Trophoblast cell (in vitro differentiated cells and primary cell): ENCODE measurements at places on chromosomes 12 and 14.

- DNase-seq: no peak
These were observed 11.8 kb upstream of the SYNE2 start for GRCh38 chr14:63840981-63841380.

DNA sequence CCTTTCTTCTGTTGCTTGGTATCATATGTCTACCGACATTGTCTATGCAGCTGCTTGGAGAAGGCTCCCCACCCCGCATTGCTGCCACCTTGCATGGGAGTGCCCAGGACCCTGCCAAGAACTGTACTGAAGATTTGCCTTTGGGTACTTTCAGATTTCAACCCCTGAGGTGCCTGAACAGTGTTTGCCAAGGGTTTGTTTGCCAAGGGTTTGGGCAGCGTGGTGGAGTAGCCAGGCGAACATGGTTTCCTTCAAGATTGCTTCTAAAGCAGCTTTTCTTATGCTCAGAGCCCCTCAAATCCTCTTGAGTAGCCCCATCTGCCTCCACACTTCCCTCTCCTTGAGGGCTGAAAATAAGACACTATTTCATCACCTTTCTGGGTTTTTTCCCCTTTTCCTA lies 25.3 kb upstream of the CRY1 start:
- DNase-seq: no peak

GRCh38 chr14:57864659-57865058 lies 1.2 kb downstream of the SLC35F4 start:
- DNase-seq: no peak

- no peak for DNase-seq
These were observed 452.4 kb upstream of the NOVA1 start for GRCh38 chr14:27050208-27050607.

DNA sequence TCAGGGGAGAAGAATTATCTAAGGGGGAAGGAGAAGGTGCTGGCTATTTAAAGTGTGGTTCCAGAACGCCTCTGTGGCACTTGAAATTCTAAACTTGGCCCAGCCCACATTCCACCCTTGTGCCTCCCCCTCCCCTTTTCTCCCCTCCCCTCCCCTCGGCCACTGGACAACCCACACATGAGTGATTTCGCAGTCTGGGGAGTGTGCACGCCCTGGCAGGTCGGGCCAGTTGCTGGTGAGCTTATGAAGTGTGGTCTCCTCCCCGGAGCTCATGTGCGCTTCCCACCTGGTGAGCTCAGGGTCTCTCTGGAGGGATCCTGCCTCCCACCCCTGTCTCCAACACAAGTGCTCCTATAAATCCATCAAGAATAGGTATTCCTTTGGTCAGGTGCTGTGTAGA lies at the start of gene SLC6A13:
Gene SLC6A13 (minus strand): TSS at position 20 of the 400 bp plus-strand sequence. CDS start 2,784 bp downstream, outside the sequence.
- DNase-seq: no peak

GRCh38 chr14:104215706-104216334 lies 77.4 kb downstream of the KIF26A start:
- no peak for DNase-seq

DNA sequence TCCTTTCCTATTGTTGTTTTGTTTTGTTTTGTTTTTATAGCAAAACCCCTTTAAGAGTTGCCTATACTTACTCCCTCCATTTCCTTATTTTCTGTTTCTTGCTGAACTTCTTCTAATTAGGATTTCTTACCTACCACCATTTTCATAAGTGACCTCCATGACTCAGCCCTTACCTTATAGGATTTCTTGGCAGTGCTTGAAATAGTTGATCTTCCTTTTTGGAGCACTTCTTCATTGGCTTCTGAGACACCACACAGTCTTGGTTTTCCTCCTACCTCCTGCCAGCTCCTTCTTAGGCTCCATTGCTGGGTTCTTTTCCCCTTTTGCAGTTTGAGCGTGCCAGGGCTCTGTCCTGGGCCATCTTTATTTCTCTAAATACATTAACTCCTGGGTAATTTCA lies 23.4 kb upstream of the EID3 start:
- no peak for DNase-seq

GRCh38 chr14:94355191-94355794 lies 32.2 kb upstream of the SERPINA6 start:
- DNase-seq: peak; percentile 51

DNA sequence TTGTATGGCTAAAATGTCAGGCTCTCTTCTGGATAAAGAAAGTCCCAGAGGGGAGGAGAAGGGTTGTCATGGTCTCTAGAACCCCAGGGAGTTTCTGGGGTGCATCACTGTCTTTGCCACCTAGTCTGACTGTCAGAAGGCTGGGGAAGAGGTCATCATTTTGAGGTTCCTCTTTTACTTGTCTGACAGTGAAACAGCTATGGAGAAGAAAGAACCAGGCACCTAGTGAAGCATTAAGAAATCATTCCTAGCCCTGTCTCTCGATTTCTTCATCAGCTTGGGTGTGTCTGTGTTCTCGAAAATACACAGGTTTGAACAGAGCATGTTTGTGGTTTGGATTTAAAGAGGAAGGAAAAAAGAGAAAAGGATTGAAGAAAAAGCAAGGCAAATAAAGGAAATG lies 158.7 kb upstream of the LRIG3 start:
- no peak for DNase-seq

DNA sequence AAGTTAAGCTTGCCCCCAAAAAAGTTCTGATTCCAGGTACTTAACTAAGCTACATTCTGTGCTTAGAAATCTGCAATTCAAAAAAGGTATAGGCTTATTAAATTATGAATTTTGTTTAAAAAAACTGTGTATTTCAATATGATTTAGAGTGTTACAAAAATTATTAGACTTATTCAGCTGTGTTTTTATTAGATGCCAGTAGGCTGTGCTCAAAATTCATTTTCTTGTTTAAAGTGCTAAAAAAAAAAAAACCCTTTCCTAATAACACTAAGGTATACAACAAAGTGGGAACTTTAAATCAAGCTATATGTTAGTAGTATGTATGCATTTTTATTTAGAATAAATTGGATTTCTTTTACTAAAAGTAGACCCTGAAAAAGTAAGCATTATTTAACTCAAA lies 25.0 kb downstream of the LRRC9 start:
- DNase-seq: no peak

DNA sequence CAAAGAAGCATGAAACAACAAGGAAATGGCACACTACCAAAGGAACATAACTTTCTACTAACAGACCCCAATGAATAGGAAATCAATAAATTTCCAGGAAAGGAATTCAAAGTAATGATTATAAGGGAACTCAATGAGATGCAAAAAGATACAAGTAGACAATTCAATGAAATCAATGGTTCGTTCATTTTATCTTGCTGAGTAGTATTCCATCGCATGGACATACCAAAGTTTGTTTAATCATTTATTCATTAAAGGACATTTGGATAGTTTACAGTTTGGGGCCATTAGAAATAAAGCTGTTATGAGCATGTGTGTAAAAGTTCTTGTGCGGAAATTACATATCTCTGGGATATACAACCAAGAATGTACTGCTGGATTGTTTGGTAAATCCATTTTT lies 35.0 kb upstream of the LYZ start:
- DNase-seq: no peak

DNA sequence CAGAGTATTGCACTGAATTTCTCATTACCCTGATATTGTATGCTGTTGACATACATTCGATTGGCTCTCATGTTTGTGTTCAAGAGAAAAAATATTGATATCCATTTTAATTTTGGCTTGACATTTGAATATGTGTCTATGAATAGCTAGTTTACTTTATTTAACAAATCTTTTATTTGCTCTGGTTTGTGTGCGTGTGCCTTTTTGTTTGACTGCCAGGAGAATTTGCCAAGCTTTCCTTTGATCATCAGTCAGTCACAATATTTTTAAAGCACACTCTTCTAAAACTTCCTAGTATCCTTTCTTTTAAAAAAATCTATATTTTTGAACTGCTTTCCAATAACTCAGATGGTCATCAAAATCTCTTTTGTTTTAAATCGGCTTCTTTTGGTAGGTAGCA lies 179.3 kb upstream of the FLRT2 start:
- no peak for DNase-seq

- DNase-seq: no peak
These were observed 17.8 kb upstream of the GAS2L3 start for GRCh38 chr12:100555722-100556121.

- no peak for DNase-seq
These were observed 81.1 kb upstream of the CCDC198 start for GRCh38 chr14:57574617-57575288.

GRCh38 chr12:105562199-105562971 lies 231.9 kb downstream of the C12orf75 start:
- DNase-seq: no peak

DNA sequence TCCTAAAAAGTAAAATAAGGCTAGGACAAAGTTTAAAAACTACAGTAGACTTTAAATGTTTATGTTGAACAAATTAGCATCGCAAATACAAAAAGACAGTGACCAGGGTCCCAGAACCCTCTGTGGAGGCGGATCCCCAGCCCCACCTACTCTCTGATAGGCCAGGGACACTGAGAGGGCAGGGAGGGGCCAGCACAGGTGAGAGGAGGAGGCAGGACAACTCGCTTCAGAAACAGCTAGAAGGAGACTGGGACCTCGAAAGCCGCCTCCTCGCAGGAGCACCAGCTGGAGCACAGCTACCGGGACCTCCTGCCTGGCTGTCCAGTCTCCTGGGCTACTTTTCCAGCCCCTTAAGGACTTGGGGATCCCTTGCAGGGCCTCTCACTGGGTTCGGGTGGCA lies 992 bp downstream of the DNAH10 start:
- DNase-seq: peak; percentile 9

DNA sequence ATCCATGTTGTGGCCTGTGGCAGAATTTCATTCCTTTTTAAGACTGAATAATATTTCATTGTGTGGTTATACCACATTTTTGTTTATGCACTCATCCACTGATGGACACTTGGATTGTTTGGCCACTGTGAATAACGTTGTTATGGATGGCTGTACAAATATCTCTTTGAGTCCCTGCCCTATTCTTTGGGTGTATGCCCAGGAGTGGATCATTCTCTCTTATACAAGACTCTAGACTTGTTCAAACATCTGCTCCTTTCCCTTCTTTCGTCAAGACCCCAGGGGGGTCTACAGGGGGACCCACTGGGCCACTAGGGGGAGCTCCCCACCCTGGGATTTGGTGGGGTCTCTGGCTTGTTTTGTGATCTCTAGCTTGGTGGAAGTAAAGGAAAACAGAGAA lies 77.4 kb downstream of the FBXL14 start:
- DNase-seq: peak; percentile 35

DNA sequence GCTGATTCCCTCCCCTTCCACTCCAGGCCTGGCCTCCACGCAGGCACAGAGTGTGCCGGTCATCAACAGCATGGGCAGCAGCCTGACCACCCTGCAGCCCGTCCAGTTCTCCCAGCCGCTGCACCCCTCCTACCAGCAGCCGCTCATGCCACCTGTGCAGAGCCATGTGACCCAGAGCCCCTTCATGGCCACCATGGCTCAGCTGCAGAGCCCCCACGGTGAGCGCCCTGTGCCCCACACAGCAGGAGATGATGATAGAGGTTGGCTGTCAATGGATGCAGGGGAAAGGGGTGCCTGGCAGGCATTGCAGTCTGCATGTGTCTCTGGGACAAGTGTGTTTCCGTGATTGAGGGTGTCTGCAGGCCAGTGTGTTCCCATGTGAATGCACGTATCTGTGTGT lies 18.8 kb downstream of the C12orf43 start:
- no peak for DNase-seq

GRCh38 chr14:104813286-104813685 lies 12.4 kb downstream of the ZBTB42 start:
- DNase-seq: peak; percentile 14

DNA sequence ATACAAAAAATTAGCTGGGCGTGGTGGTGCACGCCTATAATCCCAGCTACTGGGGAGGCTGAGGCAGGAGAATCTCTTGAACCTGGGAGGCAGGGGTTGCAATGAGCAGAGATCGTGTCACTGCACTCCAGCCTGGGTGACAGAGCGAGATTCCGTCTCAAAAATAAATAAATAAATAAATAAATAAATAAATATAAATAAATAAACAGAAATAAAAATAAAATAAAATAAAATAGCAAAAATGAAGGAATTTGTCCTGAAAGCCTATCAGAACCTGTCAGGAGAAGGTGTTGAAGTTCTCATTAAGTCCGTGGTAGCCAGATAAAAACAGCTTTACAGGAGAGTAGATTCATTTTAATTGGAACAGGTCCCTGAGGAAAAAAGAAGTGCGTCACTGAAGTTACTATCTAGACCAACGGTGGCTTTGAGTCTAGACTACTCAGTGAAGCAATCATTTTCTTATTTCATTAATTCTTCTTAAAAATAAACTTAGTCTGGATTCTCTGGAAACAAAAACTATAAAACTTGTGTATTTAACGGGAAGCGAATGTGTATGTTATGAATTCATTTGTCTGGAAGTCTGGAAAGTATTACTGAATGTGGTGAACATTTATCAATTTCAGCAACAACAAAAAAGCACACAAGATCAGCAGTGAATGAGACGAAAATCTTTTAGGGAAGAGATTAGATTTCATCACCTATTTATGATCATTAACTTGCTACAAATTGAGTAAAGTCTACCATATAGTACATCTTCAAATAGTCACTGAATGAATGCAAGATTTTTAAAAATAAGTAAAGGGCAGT lies 248.5 kb upstream of the PDE3A start:
- DNase-seq: no peak

GRCh38 chr12:112894128-112894527 lies 12.6 kb upstream of the OAS1 start:
- no peak for DNase-seq

DNA sequence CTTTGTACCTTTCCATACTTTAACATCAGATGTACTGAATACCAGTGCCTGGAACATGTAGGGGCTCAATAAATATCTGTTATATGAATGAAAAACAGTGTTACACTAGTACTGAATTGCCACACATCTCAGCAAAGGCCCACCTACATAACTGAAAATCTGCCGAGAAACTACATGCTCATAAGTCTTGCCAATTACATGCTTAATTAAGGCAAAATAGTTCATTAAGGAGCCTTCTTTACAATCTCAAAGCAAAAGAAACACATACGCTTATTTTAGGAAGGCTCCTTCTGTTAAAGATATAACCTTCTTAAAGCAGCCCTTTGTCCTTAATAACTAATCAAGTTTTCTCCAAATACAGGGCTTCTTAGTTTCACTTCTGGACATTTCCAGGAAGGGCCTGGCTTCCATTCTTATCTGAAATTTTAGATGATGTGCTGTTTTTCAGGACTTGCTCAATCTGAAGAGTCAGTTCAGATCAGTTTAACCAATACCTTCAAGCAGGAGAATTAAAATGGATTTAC lies 11.5 kb downstream of the LIMA1 start:
- peak; percentile 75 for DNase-seq

GRCh38 chr14:29672831-29673230 lies 254.8 kb downstream of the PRKD1 start:
- DNase-seq: no peak

DNA sequence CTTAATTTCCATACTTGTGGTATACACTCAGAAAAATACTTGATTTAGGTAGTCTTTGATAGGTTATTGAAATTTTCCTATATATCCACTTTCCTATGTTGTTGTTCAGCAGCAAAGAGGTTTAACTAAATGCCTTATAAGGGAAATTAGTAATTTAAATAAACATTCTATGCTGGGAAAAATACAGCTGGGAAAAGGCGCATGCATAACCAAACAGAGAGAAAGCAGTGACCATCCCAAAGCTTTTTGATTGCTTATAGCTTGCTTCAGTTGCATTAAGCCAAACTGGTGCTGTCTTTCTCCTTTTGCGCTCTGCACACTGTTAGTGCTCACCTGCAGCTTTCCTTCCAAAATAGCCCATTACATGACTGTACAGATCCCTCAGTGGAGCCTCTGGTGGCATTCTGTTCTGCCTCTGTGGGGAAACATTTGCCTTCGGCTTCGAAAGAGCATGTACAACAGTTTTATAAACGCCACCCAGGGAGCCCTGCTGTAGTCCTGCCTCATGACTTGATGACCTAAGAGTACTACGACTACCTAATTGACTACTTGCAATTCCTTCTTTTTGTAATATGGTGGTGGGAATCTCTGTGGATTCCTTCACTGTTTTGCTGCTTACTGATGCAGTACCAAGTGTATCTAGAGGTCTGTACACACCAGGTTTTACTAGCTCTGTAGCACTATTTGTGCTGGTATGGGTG lies 120.8 kb downstream of the RALGAPA1 start:
- peak; percentile 28 for DNase-seq
